Hematopoietic multipotent progenitor cell treated with erythropoietin and hydrocortisone succinate and interleukin-3 and kit ligand, for 15 days (in vitro differentiated cells): ENCODE measurements at places on chromosomes 6 and 20.

DNA sequence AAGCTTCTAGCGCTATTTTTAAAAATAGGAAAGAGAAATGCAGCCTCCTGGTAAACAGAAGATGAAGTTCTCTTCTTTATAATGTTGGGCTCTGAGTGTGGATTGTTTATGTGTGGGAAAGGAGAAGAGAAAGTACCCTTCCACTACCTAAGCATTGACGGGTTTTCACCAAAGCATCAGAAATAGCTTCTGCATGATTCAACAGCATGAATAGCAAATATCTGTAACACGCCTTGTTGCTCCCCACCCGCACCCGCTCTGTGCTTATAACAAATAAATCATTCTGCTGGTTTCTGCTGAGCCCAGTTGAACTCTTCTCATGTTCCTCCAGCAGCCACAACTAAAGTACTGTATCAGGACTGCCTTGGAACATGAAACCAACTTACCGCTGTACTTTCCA, 20.7 kb downstream of the TXLNB start:
- DNase-seq = no peak

DNA sequence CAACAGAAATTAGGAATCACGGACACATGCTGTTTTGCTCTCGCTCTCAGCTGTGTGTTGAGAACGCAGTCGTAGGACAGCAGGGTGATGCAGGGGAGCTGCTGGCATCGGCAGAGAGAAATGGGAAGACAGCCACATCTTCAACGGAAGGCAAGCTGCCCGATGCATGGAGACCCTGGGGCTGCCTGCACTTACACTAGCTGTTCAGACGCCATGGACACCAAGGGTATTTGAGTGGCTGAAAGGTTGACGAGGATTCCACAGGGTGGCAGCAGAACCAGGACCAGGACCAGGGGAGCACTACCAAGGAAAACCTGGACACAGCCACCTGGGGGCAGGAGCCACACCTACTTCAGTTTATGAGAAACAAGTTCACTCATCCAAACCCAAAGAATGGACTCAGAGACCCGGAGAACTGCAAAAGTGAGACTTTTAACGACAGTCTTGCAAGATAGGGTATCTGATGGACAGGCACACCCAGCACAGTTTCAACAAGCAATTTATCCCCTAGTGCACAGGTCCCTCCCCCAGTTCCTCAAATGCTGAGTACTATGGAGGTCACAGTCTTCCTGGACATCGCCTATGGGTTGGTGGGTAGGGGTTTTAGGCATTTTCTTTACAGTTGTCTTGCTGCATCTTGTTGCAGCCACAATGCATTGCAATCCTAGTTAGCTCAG, 56.3 kb upstream of the ENTPD6 start:
- DNase-seq = no peak

- no peak for DNase-seq
Measured at GRCh38 chr6:135522965-135523692, 25.6 kb upstream of the AHI1 start.

DNA sequence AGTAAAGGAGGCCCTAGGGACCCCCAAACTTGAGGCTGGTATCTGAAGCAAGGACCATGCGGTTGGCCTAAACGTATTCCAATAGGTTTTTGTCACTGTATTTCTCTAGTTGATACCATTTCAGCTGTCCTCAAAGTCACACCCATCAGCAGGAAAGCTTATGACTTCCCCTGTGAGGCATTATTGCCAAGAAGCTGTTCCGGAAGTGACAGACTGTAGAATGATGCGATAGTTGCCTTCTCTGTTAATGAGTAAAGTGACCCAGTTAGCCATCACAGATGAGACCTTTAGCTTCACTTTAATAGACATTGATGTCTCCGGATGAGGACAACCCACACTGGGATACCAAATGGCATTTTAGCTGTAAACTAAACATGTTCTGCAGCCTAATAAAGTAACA, 147.9 kb downstream of the RNGTT start:
- no peak for DNase-seq

- DNase-seq = no peak
Measured at GRCh38 chr6:132147530-132148011, 196.4 kb upstream of the CCN2 start.

DNA sequence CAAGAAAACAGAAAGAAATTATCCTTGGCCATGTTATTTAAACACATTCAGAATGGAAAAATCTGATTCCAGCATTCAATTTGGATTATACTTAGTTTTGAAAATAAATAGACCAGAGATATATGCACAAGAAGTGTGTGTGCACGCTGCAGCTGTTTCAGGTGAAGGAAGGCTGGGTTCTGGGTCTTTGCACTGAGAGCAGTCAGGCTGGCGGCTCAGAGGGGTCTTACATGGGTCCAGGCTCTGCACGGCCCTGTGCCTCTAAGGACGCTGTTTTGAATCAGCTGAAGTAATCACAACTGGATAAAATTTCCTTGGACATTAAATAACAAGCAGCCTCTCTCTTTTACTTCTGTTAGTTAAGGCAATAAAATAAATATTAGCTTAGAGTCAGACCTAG, 31.8 kb downstream of the GCLC start:
- DNase-seq = no peak

GRCh38 chr6:96749891-96750290, 87.4 kb downstream of the GPR63 start:
- no peak for DNase-seq
